Left renal cortex interstitium (tissue), 4 donors: ENCODE measurements at places on chromosomes 5 and 9. TPM values are rescaled to one million over a fixed set of nuclear protein-coding genes. Genes with fewer than 3 reads are reported as not detected.

- DNase-seq: no peak
Observed at GRCh38 chr5:172361566-172362238, 78.1 kb upstream of the UBTD2 start.

- no peak for DNase-seq
Observed at GRCh38 chr5:530001-530955, 6.0 kb upstream of the SLC9A3 start.

- DNase-seq: no peak
Observed at GRCh38 chr5:130974021-130974683, 190.9 kb downstream of the HINT1 start.

Gene COX7C
- polyA plus RNA-seq: 913 TPM

DNA sequence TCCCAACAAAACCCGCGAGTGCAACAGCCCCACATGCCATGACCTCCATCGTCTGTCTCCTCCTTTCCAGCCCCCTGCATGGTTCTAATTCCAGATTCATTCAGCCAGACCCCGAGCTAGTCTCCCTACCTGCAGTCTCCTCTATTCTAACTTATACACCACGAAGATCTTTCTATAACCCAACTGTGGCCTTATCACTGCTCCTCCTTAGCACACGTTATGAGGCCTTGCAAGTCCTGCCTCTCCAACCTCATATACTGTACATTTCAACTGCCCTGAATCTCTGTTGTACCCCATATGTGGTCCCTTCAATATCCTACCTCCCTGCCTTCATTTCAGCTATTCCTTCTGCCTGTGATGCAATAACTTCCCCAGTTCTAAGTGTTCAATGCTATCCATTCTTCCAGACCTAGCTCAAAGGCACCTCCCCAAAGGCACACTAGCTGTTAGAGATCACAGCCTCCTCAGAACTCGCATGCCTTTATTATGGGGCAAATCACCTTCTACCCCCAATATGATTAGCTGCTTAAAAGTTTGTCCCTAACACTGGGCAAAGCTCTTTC is 215.1 kb upstream of the TRIM32 start:
- no peak for DNase-seq

Gene CCL27
- not detected for polyA plus RNA-seq

DNA sequence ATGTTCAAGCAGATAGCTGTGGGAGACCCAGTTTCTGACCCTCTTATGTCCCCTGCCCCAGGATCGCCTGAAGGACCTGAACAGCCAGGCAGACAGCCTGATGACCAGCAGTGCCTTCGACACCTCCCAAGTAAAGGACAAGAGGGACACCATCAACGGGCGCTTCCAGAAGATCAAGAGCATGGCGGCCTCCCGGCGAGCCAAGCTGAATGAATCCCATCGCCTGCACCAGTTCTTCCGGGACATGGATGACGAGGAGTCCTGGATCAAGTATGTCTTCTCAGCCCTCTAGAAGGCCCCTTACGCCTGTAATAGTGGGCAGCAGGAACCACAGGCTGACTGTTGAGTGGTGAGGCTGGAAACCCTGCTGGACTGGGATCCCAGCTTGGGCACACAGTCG is 41.1 kb downstream of the DYNC2I2 start:
- no peak for DNase-seq

DNA sequence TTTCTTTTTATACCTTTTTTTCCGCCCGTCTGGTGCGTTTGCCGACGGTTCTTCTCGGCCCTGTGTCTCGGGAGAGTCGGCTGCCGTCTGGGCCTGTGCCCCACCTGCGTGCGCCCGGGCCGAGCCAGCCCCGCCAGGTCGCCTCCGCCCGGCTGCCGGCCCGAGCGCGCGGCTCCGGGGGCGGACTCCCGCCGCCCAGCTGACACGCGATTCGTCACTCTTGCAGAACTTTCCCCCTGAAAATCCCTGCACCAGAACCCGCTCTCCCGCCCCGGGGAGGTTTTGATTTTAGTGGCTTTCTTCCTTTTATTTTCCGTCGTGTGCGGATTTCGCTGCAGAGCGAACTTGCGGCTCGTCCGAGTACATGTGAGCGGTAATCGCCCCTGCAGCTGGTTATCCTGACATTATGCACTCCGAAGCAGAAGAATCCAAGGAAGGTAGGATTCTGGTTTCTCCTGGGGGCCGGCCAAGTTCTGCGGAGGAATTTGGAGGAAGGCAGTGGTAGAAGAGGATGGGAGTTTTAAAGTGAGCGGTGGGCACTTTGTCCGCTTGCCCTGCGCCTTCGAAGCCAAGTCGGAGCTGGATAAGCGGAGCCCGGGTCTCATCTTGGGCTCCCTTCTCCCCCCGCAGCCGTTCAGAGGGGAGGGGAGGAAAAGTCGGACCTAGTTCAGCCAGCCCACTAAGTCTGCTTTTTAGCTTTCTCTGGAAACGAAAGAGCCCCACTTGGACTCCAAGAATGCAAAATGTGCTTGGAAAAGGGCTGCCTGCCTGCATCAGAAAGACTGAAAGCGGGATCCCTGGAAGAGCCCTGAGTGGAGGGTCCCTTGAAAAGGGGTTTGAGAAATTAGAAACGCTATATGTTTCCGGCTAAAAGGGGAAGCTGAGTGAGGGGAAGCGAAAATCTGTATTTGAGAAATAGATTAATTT is at the start of gene TNFAIP8:
Gene TNFAIP8 (plus strand): TSS at position 335 of the 927 bp plus-strand sequence. CDS start 72 bp downstream, at position 407.
- DNase-seq: no peak

Gene CYSRT1
- 20.9 TPM for polyA plus RNA-seq

- no peak for DNase-seq
Observed at GRCh38 chr9:96376891-96377874, 6.3 kb downstream of the SLC35D2 start.

DNA sequence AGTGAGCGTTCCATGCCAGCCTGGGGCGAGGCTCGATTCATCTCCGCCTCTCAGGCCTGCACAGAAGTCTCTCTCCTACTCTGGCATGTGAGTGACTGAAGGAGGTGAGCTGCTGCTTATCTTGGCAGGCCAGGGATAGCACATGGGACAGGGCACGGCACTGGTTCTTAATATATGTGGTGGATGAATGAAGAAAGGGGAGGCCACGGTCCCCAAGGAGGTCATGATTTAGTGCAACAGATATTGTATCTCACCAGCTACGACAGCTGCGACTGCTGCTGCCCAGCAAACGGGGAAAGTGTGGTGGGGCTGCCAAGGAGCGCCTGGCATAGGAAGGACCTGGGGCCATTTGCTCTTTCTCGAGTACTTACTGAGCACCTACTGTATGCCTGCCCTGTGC is 19.3 kb upstream of the MAPK9 start:
- DNase-seq: no peak

DNA sequence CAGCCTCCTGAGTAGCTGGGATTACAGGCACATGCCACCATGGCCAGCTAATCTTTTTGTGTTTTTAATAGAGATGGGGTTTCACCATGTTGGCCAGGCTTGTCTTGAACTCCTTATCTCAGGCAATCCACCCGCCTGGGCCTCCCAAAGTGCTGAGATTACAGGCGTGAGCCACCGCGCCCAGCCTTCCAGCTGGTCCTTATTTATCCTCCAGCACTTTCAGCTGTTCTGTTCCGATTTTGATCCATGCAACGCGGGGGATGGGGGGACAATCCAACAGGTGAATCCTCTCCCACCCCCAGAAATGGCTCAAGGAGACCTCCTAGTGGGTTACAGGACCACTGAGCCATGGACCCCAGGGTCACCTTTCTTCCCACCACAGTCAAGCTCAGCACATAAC is 14.7 kb upstream of the CDKN2AIPNL start:
- no peak for DNase-seq

Gene SOHLH1
- not detected for polyA plus RNA-seq

DNA sequence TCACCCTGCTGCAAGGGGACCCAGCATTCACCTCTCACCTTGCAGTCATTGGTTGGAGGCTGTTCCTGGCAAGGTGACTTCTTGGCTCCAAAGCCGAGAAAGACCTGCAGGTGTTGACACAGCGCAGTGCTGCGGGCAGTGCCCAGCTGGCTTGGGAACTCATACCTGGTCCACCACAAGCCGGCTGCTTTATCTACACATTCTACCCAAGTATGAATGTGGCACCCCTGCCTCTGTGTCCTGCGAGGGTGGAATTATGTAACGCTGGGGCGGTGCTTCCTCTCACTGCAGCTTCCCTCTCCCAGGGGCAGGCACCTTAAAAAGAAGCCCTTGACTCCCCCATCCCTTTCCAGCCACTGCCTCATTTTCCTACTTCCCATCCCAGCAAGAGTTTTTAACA is 2.5 kb upstream of the ZMYND19 start:
- no peak for DNase-seq

- no peak for DNase-seq
Observed at GRCh38 chr5:4100739-4101138, 505.1 kb downstream of the IRX1 start.

Gene PCDHA3
- 0.52 TPM for polyA plus RNA-seq

GRCh38 chr9:131839281-131840084 is 99.6 kb upstream of the RAPGEF1 start:
- no peak for DNase-seq

Gene ADAMTSL2
- polyA plus RNA-seq: 2.2 TPM

DNA sequence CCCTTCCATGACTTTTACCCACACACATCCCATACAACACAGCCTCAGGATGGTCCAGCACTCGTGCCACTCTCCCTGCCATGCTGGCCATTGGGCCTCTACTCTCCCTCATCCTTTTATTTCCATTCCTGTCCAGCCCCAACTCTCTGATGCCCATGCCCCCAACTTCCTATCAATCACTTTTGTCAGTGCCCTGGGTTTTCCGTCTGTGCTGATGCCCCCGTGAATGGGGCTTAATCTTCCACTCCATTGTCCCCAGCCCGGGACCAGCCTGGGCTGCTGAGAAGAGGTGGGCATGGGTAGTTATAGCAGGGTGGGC is 12.6 kb upstream of the ACSL6 start:
- no peak for DNase-seq

- no peak for DNase-seq
Observed at GRCh38 chr5:80078921-80079320, 43.8 kb downstream of the THBS4 start.

DNA sequence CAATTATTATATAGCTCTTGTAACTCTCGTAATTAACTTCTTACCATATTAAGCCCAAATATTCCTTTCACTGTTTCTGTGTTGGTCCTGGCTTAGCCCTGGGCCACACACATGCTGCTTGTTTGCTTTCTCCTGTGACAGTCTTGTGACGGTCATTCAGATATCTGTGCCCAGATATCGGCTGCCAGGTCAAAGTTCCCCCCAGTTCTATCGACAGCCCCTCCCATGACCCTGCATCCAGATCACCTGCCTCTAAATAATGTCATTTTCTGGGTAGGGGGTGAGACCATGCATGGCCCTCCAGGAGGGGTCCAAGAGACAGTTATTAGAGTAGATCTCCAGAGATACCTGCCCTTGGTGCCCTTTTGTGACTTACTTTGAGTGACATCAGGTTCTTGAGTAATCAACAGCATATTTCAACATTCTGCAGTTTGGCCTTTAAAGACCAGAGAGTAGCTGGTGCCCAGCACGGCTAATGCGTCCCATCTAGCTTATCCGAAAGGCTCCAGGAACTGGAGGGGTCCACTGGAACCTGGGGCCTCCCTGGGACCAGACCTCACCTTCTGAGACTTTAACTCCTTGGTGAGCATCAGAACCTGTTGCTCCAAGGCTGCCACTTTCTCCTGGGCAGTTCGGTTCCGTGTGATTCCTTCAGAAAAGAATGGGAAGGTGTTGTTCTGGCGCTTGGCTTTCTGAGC is 26.9 kb downstream of the TBC1D2 start:
- no peak for DNase-seq

Gene SMIM32
- 20.4 TPM for polyA plus RNA-seq

DNA sequence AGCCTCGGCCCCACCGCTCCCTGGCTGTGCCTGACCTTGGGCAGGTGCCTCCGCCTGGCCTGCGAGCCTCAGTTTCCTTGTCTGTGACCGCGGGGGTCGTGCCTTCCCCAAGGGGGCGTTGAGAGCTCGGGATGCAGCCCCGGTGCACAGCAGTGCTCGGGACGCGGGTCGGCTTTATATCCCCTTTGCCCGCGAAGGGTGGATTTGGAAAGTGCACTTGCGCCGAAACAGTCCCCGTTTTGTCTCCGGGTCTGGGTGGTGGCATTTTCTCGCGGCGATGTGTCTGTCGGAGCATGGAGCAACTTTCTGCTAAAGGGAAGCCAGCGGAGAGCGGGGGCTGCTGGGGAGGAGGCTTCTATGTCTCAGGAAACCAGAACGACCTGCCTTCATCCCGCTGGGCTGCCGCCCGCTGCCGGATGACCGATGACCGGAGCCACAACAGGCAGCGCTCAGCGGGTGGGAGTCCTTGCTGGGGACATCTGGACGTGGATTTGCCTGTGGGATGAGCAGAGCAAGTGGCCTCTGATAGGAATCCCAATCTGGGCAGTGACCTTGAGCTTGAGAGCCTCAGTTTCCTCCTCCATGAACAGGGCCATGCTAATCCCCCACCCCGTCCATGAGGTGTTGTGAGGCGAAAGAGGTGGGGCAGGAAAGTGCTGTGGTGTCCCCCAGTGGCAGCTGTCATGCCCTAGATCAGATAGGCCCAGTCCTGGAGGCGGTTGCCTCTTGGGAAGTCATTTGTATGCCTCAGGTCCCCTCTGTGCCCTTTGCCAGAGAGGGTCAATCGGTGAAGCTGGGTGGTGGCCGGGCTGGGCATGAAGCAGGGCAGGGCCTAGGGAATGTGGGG is 651 bp downstream of the HRH2 start:
- DNase-seq: no peak

DNA sequence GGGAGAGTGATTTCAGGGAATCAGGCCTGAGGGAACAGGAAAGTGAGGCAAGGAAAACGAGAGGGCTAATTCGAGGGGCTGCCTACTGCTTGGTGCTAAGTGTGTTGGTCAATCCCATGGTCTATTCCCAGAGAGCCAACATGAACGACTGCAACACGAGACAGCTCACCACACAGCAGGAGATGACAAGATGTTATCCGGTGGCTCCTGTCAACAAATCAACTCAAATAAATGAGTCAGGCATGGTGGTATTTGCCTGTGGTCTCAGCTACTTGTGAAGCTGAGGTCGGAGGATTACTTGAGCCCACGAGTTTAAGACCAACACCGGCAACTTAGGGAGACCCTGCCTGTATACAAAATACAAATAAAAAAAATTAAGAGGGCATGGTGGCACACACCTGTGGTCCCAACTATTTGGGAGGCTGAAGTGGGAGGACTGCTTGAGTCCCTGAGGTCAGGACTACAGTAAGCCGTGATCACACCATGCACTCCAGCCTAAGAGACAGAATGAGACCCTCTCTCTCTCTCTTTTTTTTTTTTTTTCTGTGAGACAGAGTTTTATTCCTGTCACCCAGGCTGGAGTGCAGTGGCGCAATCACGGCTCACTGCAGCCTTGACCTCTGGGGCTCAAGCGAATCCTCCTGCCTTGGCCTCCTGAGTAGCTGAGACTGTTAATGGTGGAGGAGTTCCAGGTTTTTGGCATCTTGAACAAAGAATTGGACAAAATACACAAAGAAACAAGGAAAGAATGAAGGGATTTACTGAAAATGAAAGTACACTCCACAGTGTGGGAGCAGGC is 9.0 kb upstream of the FAF2 start:
- no peak for DNase-seq

- no peak for DNase-seq
Observed at GRCh38 chr9:135144581-135145170, 57.2 kb downstream of the OLFM1 start.

Gene TAF1L
- polyA plus RNA-seq: 0.03 TPM
